Naive thymus-derived CD4-positive, alpha-beta T cell (primary cell): ENCODE measurements at places on chromosomes 13 and 19. TPM values are rescaled to one million over a fixed set of nuclear protein-coding genes. Genes with fewer than 3 reads are reported as not detected.
A peak's percentile ranks its signal among the peaks of the same experiment; 100 is the strongest.

DNA sequence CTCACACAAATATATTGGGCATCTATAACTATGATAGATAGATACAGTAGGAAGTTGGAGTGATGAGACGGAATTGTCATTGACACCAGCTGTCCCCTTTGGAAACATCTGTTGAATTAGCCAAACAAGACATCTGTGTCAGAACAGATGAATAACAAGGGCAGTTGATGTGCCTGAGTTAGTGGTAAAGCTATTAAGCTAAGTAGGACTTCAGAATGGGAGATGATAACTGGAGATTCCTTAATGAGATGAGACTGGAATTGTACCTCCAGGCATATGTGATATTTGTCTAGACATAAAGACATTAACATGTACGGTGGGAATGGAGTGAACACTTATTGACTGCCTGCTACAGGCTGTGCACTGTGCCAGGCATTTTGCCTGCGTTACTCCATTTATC lies 78.7 kb downstream of the MBNL2 start:
- no peaks in the 10 kb centered on the region for H3K4me1 ChIP-seq
- no peak overlapping the region for H3K27ac ChIP-seq

GRCh38 chr13:44165221-44165888 lies 208.3 kb upstream of the SERP2 start:
- no peaks in the 10 kb centered on the region for H3K36me3 ChIP-seq
- H3K4me3 ChIP-seq = no peak overlapping the region
- no peaks in the 10 kb centered on the region for H3K27me3 ChIP-seq

GRCh38 chr13:23725922-23726321 lies 155.7 kb downstream of the TNFRSF19 start:
- no peaks in the 10 kb centered on the region for H3K36me3 ChIP-seq
- no peak for DNase-seq
- no peaks in the 10 kb centered on the region for H3K27me3 ChIP-seq

- peaks cover 9% of the 10 kb centered on the region for H3K4me1 ChIP-seq
- H3K27ac ChIP-seq = no peak overlapping the region
- H3K36me3 ChIP-seq = no peaks in the 10 kb centered on the region
- DNase-seq = no peak
- no peak overlapping the region for H3K4me3 ChIP-seq
Measured at GRCh38 chr19:57949702-57950101, 2.2 kb upstream of the ZNF256 start.

CD33 gene
- 0.67 TPM for total RNA-seq

SYNGR4 gene
- not detected for total RNA-seq

- no peaks in the 10 kb centered on the region for H3K36me3 ChIP-seq
- no peak for DNase-seq
- no peaks in the 10 kb centered on the region for H3K27me3 ChIP-seq
- no peak overlapping the region for H3K4me3 ChIP-seq
Measured at GRCh38 chr13:31794452-31794851, 55.1 kb downstream of the RXFP2 start.

DNA sequence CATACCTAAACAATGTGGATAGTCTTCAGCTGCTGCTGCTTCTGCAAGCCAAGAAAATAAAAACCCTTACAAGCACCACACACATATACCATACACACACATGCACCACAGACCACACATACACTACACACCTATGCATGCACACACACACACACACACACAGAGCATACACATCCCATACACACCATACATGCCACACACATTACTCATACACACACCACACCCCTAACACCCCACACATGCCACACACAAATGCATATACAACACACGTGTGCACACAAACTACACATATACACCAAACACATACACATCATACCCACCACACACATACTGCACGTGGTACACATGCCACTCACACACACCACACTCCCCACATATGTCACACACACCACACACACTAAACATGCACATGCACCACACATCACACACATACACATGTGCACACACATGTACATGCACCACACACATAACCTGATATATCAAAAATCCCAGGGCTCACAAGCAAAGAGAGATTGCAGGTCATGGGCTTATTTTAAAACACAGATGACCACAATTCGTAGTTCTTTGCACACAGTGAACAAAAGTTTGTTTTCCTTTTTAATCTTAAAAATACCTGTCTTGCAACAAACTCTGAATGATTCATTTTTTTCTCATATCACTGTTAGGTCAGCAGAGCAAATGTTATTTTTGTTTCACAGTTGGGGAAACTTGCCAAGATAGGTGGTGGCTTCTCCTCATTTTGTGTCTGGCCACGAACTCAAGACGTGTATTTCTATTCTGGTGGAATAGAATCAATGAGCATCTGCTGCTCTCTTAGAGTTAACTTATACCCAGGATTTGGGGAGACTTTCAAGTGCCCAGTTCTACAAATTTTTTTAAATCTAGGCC lies 456.6 kb downstream of the FGF9 start:
- H3K4me3 ChIP-seq = no peak overlapping the region
- no peaks in the 10 kb centered on the region for H3K36me3 ChIP-seq
- H3K27ac ChIP-seq = no peak overlapping the region
- peaks cover 6% of the 10 kb centered on the region for H3K4me1 ChIP-seq

GRCh38 chr13:105177265-105177900 lies 1358.1 kb downstream of the EFNB2 start:
- H3K27ac ChIP-seq = no peak overlapping the region
- no peak overlapping the region for H3K4me3 ChIP-seq
- peaks cover 4% of the 10 kb centered on the region for H3K4me1 ChIP-seq
- no peak for DNase-seq

FCGBP gene
- total RNA-seq = 13.9 and 14.9 TPM in 2 replicates

GRCh38 chr13:21402586-21403307 lies 56.4 kb downstream of the ZDHHC20 start:
- no peaks in the 10 kb centered on the region for H3K27me3 ChIP-seq
- no peaks in the 10 kb centered on the region for H3K36me3 ChIP-seq
- no peak overlapping the region for H3K27ac ChIP-seq
- no peak overlapping the region for H3K4me3 ChIP-seq
- no peak for DNase-seq
- H3K4me1 ChIP-seq = peaks cover 13% of the 10 kb centered on the region

CASP14 gene
- not detected in 2 replicates for total RNA-seq

DNA sequence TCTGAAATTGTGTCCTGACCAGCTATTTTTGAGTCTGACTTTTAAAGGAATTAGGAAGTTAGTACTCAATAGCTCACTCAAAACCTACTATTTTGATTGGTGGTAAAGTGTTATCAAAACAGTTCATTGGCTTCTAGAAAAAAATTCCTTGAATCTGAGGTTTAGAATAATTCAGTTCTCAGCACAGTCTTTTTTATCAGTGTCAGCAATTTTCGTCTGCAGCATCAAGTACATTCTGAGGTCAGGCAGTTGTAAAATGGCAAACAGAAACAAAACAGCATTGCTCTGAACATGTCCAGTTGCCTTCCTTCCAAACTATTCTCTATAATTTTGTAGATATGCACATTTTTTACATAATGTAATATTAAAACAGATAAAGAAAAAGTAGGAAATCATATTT lies 1644.1 kb downstream of the SLITRK5 start:
- H3K4me1 ChIP-seq = no peaks in the 10 kb centered on the region
- no peak overlapping the region for H3K4me3 ChIP-seq
- no peak overlapping the region for H3K27ac ChIP-seq

TIMM44 gene
- 77.5 TPM for total RNA-seq

DNA sequence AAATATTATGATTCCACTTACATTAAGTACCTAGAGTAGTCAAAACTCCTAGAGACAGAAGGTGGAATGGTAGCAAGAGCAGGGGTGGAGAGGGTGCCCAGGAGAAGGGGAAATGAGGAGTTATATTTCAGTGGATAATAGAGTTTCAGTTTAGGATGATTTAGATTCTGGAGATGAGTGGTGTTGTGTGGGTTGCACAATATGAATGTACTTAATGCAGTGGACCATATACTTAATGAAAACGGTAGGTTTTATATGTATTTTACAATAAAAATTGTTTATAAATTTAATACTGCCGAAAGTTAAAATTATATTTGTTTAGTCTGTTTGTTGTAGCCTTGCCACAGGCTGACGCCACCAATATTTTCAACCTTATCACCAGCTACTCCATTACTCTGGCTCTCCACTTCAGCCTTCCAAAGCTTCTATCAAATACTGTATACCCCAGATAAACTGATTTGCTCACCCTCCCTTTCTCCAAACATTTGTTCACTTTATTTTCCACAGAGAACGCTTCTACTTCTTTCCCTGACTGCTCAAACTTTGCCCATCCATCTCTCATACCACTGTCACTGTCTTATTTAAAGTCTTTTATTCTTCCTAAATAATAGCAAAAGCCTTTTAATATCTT lies 1.4 kb upstream of the RBM26 start:
- H3K36me3 ChIP-seq = no peaks in the 10 kb centered on the region
- no peaks in the 10 kb centered on the region for H3K27me3 ChIP-seq
- H3K4me3 ChIP-seq = no peak overlapping the region
- no peak for DNase-seq

CBARP gene
- not detected for total RNA-seq

DNA sequence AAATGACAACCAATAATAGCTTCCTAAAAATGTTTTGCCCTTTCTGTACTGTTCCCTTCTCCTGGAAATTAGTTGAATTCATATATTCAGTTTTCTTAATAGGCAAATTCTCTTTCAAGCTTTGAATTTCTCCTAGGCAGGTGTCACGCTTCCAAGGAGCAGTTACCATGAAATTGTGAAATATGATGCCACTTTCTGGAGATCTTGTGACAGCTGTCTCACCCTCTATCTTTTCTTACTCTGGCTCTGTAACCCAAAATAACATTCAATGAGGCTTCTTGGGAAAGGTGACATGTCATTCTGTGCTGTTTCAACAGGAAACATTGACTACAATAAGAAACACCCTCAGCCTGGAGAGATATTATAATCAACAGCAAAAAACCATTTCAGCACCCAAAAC lies 80.3 kb upstream of the MRI1 start:
- no peaks in the 10 kb centered on the region for H3K36me3 ChIP-seq
- no peak overlapping the region for H3K4me3 ChIP-seq
- H3K27ac ChIP-seq = no peak overlapping the region
- H3K4me1 ChIP-seq = no peaks in the 10 kb centered on the region
- no peaks in the 10 kb centered on the region for H3K27me3 ChIP-seq

COLGALT1 gene
- 51.4 and 57.6 TPM in 2 replicates for total RNA-seq

DNA sequence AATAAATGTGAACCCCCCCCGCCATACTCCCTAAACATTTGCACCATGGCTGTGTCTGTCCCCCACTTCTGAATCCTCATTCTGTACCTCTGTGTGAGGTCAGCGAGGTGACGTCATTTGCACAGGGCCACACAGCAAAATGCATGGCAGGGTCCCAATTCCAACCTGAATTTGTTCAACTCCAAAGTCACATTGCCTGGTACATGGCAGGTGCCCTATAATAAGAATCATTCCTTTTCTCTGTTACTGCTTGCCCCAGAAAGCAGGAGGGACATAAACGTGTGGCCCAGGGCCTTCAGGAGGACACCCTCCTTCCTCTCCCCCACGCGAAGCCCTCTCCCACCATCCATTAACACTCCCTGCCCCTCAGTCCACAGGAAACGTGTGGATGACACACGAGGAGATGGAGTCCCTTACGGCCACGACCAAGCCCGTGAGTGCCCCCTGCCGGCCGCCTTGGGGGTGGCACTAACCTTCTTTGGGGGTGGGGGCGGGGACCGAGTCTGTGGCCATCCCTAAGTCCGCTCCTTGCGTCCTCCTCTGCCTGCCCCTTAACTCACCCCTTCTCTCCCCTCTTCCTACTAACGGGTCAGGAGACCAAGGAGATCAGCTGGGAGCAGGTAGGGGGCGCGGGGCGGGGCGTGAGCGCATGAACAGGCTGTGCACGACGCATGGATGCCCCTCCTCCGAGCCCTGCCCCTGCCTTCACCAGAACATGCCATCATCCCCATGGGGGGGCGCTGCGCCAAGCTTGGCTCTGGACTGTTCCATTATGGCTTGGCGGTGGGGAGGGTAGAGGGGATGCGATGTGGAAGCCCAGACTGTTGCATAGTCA lies 9.4 kb downstream of the HRC start:
- peaks cover 5% of the 10 kb centered on the region for H3K27me3 ChIP-seq
- H3K4me1 ChIP-seq = peaks cover 8% of the 10 kb centered on the region
- no peak overlapping the region for H3K4me3 ChIP-seq
- no peak overlapping the region for H3K27ac ChIP-seq

DNA sequence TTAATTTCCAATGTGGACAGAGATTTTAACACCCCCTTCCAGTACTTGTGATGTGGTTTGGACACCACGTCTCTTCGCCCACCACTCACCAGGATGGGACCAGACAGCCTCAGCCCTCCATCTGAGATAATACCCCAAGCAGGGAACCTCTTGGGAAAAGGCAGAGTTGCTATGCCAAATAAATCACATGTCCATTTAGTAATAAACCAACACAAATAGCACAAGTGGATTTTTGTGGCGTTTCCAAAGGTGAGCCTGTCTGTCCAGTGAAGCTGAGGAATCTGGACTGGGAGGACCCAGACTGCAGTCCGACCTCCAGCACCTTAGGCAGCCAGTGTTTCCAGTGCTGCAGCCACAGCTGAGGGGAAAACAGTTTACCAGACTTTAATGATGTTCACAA lies 34.1 kb upstream of the GAS6 start:
- no peaks in the 10 kb centered on the region for H3K27me3 ChIP-seq
- no peak overlapping the region for H3K4me3 ChIP-seq
- DNase-seq = no peak
- no peaks in the 10 kb centered on the region for H3K4me1 ChIP-seq

CPT1C gene
- total RNA-seq = 1.5 TPM

GRCh38 chr19:53308339-53308811 lies 25.2 kb upstream of the ZNF845 start:
- H3K36me3 ChIP-seq = no peaks in the 10 kb centered on the region
- H3K4me3 ChIP-seq = no peak overlapping the region
- H3K4me1 ChIP-seq = no peaks in the 10 kb centered on the region
- DNase-seq = no peak

GRCh38 chr13:59658738-59659330 lies 504.9 kb downstream of the DIAPH3 start:
- no peak overlapping the region for H3K4me3 ChIP-seq
- H3K4me1 ChIP-seq = no peaks in the 10 kb centered on the region
- H3K36me3 ChIP-seq = no peaks in the 10 kb centered on the region
- no peak overlapping the region for H3K27ac ChIP-seq

- H3K4me1 ChIP-seq = no peaks in the 10 kb centered on the region
- no peak overlapping the region for H3K4me3 ChIP-seq
- H3K27ac ChIP-seq = no peak overlapping the region
Measured at GRCh38 chr13:110000534-110001345, 214.4 kb upstream of the IRS2 start.

EXOC3L2 gene
- total RNA-seq = not detected

- no peak for DNase-seq
- H3K27ac ChIP-seq = peak overlapping the region; percentile 98
- H3K27me3 ChIP-seq = no peaks in the 10 kb centered on the region
- peaks cover 35% of the 10 kb centered on the region for H3K4me1 ChIP-seq
Measured at GRCh38 chr19:39444598-39445195, 685 bp upstream of the SUPT5H start.
